ENCODE measurements at places on chromosomes 1 and 21.

GRCh38 chr1:52022133-52022532, 11.5 kb downstream of the KTI12 start:
- DNase-seq, result no peak

- DNase-seq, result no peak
Observed at GRCh38 chr1:58346036-58346355, 200.5 kb downstream of the OMA1 start.

- no peak for DNase-seq
Observed at GRCh38 chr21:32548978-32549377, 36.3 kb downstream of the TCP10L start.

- DNase-seq, result no peak
Observed at GRCh38 chr1:198019126-198019525, 102.0 kb downstream of the LHX9 start.

DNA sequence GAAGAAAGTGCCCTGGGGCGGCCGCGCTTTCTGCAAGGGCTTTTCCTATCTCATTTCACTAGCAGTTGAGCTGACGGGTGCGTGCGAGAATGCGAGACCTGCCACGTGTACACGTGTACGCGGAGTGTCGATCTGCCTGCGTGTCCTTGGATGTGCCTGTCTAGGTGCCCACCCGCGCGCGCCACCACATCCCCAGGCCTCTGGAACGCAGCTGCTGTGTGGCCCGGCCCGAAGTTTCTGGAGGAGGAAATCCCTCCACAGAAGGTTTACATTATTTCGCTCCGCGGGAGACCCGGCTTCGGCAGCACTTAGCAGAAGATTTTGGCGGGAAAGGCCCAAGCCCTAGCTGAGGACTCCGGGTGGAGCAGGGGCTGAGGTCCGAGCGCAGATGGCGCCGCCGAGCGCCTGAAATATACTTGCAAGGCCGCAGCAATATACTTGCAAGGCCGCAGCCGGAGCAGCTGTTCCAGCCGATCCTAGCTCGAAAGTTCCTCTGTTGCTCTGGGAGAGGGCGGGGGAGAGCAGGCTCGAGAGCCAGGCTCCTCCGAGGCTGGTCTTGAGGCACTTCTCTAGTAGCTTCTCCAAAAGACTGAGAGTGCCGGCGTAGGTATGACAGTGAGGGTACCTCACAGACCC, 3.9 kb downstream of the TBX15 start:
- no peak for DNase-seq

DNA sequence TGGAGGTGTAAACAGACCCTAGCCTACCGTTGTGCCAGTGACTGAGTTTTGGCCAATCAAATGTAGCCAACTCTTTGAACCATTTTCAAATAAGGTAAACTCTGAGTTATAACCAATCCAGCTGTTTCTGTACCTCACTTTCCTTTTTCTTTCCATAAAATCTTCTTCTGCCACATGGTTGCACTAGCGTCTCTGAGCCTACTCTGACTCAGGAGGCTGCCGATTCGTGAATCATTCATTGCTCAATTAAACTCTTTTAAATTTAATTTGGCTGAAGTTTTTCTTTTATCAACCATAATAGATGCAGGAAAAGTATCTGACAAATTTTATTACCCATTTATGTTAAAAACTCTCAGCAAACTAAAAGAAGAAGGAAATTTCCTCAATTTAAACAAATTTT, 111.5 kb upstream of the LYPLAL1 start:
- DNase-seq, result no peak

GRCh38 chr1:239570878-239571277, 184.5 kb downstream of the CHRM3 start:
- no peak for DNase-seq

DNA sequence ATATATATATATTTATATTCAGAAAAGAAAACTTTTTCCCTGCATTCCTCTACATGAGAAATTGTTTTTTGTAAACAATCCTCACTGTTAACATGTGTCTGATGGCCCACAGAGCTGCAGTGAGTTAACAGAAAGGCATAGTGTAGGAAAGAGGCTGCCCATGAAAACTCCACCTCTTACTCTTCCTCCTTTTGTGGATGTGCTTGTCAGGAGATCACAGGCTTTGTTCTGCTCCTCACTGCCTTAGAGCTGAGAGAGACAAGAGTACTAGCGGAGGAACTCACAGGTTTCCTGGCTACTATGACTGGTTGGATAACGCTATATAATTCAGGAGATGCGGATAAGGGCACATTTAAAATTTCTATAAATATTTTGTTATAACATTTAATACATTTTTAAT, 200.6 kb downstream of the BRINP3 start:
- DNase-seq, result no peak

DNA sequence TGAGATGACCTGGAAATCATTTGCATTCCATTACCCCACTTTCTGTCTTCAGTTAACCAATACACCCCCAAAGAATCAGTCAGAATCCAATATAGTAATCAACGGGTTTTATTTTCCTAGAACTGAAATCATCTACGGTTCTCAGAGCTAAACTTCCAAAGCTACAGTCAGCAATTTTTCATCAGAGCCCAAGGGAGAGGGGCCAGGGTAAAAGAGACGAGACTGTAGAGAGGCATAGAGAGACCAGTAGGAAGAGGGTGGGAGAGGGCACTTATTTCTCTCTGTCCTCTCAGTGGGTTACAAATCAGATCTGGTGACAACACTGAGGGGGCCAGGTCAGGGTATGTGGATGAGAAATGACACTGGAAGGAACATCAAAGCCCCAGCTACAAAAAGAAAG, 1.1 kb upstream of the MRPL24 start:
- DNase-seq, result no peak

GRCh38 chr1:11912000-11912399, 14.2 kb downstream of the KIAA2013 start:
- DNase-seq, result no peak

DNA sequence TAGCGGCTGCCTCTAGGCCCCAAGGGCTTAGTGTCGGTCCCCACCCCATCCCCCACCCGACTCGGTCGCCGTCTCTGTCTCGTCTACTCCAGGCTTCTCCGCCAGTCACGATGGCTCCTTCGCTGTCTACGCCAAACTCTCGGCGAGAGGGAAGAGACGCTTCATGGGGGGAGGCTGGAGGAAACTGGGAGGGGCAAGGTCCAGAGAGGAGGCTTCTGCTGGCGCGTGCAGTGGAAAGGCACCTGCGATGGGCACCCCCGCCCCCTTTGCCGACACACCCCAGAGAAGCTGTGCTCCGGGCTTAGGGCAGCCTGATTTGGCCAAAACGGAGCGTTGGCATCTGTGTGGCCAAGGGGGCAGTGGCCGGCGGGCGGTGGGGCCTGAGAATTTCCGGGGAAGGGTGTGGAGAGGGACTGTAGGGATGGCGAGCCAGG, 1.2 kb upstream of the CSMD2 start:
- no peak for DNase-seq

- no peak for DNase-seq
Observed at GRCh38 chr1:64616039-64616438, 128.8 kb upstream of the RAVER2 start.

GRCh38 chr1:230567221-230567575, 75.1 kb upstream of the COG2 start:
- DNase-seq, result no peak
